Lower leg skin (tissue), 4 donors: ENCODE measurements at places on chromosomes 12 and 14.

DNA sequence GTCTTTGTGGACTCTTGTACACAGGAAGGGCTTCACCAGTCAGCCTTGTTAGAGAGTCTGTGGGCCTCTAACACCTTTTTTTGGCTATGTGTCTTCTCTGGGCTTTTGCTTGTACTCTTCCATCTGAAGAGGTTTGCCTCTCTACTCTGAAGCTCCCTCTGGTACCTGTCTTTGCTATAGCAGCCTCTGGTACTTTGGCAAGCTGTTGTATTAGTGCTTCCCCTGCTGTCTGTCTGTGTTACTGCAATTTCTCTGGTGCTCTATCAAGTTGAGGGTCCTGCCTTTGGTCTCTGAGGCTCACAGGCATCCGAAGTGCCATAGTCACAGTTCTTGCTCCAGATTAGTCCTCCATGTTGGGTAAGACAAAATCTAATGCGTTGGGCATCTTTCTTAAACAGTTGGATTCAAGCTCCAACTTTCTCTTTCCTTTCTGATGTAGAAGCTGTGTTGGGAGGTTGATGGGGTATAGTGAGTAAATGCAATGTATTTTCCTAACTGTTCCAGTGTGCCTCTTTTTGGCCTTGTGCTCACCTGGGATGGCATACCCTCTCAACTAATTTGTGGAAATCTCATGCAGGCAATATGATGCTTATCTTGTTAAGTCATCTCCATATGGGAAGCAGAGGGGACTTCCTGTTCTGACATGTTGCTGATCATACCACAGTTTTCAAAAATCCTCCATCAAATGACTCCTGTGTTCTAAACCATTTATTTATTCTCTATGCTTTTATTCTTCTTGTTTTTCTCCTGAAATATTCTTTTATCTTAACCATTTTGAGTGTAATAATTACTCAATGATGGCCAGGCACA is 88.8 kb downstream of the ATF7IP start:
- no peak for DNase-seq

DNA sequence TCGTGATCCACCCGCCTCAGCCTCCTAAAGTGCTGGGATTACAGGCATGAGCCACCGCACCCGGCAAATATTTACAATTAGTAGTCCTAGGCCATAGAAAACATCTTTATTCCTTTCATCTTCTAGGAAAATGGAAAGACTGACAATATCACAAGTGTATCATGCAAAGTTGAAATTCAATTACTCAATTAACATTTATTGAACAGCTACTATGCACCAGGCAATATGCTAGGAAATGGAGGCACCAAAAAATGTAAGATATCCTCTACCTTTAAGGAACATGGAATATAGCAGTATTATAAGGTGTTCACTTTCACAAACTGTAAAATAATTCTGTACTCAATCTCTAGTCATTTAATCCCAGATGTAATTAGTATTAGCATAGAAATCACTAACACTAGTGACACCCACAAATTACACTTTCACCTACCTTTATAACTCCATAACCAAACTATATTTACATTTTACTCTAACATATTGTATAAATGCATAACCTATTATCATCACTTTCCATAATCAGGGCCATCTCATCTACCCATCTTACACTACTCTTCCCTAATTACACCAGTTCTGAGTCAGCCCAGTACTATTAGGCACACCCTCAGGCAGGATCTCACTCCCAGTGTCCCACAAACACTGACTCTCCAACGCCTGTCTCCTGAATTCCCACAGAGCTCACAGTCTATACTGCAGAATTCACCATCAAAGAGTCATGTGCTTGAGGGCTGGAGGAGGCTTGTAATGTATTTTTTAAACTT is 10.4 kb downstream of the CORO1C start:
- DNase-seq: no peak

DNA sequence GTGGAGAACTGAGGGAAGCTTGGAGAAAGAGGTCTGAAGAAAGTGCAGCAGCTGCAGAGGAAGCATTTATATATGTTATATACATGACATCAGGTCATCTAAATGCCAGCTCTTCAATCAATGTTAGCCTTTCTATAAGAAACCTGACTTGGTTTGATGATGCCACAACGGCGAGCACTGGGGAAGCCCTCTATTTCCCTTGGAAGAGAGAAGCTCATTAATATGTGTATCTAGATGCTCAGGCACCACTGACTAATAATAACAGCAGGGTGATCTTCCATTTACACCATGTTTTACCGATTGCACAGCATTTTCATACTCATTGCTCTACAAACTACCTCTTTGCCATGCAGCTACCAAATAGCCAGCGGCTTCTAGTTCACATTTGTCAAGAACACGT is 811 bp downstream of the ACYP1 start:
- DNase-seq: no peak

- no peak for DNase-seq
These were observed 39.4 kb upstream of the ANO4 start for GRCh38 chr12:100755186-100755585.

GRCh38 chr12:129549656-129550055 is 354.2 kb downstream of the TMEM132D start:
- DNase-seq: no peak

DNA sequence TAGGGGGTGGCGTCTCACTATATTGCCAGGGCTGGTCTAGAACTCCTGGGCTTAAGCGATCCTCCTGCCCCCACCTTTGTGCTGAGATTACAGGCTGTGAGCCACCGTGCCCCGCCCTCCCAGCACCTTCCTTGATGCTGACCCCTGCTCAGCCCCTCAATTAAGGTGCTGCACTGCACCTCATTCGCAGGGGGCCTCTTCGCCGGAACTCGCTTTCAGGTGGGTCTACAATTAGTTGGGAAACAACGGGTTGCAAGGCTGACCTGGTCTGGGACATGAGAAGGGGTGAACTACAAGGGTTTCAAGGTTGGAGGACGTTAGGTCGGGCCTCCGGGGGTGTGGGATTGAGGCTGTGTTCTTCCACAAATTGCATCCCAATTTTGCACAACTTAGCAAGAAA is 1.2 kb upstream of the NOP2 start:
- DNase-seq: no peak

DNA sequence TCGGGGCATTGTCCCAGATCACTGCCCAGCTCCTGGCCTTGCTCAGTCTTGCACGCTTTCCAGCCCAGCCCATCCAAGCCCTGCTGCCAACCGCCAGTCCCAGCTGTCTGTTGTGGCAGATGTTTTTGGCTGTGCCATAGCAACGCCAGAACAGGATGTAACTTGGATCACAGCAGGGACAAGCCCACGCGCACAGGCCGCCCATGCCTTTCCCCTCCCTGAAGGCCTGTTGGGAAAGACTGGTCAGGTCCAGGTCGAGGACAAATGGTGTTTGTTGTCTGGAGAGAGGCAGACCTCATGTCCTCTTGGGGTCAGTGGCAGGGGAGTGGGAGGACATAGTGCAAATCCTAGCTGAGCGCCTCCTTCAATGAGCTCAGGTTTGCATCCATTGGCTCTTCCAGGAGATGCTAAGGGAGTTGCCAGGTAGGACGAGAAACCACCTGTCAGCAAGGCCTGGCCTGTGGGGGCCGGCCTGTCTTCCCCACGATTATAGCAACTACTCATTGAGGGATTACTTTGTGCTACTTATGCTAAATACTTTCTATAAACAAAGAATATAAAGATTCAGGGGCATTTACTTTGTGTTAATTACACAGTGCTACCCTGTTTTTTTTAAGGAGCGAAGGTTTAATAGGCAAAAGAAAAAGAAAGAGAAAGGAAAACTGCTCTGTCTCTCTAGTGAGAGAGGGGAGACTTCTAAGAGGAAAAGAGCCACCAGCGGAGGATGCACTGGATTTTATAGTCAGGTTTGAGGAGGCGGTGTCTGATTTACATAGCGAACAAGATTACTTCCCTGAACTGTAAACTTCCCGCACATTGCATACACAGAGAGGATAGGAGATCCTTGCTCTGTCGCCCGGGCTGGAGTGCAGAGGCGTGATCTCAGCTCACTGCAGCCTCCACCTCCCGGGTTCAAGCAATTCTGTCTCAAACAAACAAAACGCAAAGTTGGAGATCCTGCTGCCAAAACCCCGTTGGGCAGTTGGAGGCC is 42.8 kb upstream of the CORO1C start:
- DNase-seq: peak; percentile 85

DNA sequence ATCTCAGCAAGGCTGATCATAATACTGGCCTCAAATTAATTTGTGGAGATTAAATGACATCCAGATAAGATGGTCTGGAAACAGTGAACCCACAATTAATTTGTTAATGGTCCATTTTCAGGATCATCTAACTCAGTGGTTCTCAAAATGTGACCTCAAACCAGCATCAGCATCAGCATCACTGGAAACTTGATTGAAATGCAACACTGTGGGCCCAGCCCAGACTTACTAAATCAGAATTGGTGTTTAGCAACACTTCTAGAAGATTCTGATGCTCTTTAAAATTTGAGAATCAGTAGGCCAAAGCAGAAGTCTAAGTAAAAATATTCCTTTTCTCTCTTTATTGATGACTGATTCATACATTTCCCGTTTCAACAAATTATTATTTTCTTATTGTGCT is 10.7 kb upstream of the KRT82 start:
- no peak for DNase-seq

- DNase-seq: no peak
These were observed 160.5 kb downstream of the PIK3C2G start for GRCh38 chr12:18421867-18422266.

GRCh38 chr12:75103822-75104221 is 105.8 kb downstream of the KCNC2 start:
- DNase-seq: no peak

DNA sequence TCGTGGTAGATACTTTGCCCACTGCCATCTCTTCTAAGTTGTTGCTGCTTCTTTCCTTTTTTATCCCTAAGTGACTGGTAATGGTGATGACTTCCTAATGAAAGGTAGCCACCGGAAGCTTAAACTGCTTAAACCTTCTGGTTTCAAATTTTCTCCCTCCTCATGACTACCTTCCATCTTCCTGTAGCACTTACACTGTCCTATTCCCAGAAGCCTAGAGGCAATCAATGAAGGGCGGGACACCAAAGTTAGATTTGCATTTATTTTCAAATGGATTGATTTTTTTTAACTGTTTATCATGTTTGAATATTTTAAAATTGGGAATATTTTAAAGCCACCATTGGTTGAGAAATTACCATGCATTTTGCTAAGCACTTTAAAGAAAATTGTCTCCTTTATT is 64.7 kb downstream of the MSRB3 start:
- no peak for DNase-seq

GRCh38 chr14:94044476-94045091 is 18.4 kb downstream of the OTUB2 start:
- DNase-seq: no peak

DNA sequence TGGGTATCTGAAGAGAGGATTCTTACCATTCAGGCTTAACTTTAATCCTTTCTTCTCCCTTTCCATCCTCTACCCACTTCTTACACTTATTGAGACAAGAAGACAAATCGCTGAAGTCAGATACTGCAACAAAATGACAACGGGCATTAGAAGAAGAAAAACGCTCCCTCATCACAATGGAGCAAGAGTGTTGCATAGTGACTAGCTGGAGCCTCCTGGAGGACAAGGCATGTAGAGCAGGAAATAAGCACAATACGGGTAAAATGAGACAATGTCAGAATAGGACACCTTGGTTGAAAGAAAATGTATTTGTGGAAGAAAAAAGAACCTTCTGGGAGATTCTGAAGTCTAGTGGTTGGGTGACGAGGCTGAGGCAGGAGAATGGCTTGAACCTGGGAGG is 501.0 kb downstream of the RERGL start:
- no peak for DNase-seq

DNA sequence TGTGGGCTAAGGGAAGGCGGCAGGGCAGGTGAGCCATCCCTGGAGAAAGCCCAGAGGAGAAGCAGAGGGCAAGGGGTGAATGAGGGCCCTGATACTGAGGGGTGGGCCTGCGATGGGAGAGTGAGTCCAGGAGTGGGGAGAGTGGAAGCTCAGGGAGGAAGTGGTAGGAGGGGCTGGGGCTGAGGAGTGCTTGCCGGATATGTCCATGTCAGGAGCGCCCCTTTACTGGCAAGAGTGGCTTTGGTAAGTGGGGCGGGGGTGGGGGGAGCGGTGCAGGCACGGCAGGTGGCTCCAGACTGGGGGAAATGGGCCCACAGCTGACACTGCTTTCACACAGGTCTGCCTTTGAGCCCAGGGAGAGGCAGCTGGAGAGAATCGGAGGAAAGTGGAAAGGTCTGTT is 86.4 kb upstream of the GPR68 start:
- no peak for DNase-seq
